ENCODE measurements at places on chromosomes 4 and X.

GRCh38 chr4:13731019-13731418 is 103.5 kb upstream of the BOD1L1 start:
- DNase-seq = no peak

GRCh38 chr4:53987761-53988171 is 76.6 kb downstream of the CHIC2 start:
- DNase-seq = no peak

- no peak for DNase-seq
Observed at GRCh38 chrX:130715299-130715698, 187.7 kb downstream of the ENOX2 start.

- DNase-seq = no peak
Observed at GRCh38 chrX:11504234-11504633, 161.5 kb downstream of the ARHGAP6 start.

- no peak for DNase-seq
Observed at GRCh38 chrX:65136424-65136823, 160.2 kb upstream of the ZC4H2 start.

GRCh38 chr4:89722517-89722916 is 114.4 kb downstream of the SNCA start:
- DNase-seq = no peak

GRCh38 chr4:183657564-183657963 is 1.4 kb downstream of the RWDD4 start:
- DNase-seq = no peak

GRCh38 chr4:137278431-137278830 is 253.9 kb downstream of the PCDH18 start:
- DNase-seq = no peak

DNA sequence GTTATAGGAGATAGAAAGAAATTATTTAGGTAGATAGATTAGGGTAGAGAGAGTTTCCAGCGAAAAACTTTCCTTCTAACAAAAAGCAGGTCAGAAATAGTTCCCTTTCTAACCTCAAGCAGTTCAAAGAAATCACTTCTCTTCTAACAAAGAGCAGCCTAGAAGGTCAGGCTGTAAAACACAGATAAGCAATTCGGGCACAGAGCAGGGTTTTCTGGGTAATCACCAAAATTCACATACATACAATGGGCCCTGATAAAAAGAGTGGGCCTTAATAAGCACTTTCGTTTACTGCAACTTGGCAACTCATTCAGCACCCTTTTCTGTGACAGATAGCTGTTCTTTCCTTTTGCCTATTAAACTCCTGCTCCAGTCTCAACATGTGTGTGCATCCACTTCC is 13.4 kb upstream of the NAF1 start:
- no peak for DNase-seq

DNA sequence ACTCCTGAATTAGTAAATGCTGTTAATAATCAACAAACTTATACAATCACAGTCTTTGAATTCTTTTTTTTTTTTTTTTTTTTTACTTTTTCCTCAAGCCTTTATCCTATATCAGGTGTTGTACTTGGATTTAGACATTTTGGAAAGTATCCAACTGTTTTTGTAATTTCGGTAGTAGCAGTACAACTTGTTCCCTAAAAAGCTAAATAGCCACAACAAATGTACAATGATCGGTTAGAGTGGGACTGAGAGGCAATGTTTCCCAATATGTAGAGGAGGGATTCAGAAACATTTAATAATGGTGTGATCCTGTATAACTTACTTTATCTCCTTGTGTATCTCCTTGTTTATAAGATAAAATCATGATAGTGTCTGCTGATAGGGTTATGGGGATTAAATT is 343.1 kb downstream of the GRID2 start:
- no peak for DNase-seq

DNA sequence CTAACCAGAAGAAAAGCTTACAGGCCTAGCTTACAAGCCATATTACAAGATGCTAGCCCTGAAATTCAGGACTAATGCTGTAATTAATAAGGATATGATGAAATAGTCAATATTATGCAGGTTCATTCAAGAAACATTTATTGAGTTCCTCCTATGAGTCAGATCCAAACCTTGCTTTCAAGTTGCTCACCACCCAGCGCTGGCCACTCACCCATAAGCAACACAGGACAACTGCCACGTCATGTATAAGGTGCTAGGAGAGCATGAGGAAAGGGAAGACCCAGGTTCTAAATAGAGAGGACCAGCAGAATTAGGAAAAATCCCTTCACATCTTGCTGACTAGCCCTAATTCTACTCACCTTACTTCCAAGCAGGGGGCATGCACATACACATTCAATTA is 23.3 kb downstream of the MAML3 start:
- no peak for DNase-seq

DNA sequence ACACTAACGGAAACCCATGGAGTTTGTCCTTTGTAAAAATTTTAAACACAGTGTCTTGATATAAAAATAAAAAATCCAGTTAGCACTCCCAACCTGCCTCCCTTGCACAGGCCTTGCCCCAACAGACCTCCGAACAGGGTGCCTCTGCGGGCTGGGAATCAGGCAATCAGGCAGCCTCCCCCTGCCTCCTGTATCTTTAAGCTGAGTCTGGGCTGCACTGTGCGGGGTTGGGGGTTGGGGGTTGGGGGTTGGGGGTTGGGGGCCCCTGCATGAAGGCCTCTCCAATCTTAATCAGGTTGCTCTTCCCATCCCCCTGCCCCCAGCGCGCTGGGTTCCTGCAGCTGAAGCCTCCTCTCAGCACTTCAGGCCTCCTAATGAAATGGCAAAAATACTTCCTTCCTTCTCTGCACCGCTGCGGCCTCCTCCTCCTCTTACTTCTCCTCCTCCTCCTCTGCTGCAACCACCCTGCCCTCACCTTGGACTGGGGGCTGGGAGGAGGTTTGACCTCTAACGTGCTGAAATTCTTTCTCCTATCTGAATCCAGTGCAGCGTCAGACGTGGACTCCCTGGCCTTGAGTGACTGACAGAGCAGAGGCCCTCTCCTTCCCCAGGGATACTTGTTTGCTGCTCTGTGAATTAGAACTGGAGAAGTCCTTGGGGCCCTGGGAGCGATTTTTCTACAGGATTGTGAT is 26.6 kb downstream of the NLGN3 start:
- no peak for DNase-seq

DNA sequence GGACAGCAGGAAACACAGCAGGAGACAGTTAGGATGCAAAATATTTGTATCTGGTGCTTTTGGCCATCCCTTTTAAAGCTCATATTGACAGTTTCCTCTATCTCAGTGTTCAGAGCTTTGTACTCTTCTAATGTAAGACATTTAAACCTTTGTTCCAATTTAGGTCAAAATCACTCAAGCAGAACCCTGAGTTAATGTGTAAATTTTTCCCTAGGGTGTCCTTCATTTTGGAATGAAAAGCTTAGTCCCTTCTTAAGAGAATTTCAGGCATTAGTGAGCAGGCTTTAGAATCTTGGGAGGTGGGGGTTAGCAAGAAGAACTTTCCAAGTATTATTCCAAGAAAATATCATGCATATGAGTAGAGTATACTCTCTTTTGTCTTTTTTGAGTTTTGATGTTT is 188.7 kb downstream of the GBA3 start:
- no peak for DNase-seq

DNA sequence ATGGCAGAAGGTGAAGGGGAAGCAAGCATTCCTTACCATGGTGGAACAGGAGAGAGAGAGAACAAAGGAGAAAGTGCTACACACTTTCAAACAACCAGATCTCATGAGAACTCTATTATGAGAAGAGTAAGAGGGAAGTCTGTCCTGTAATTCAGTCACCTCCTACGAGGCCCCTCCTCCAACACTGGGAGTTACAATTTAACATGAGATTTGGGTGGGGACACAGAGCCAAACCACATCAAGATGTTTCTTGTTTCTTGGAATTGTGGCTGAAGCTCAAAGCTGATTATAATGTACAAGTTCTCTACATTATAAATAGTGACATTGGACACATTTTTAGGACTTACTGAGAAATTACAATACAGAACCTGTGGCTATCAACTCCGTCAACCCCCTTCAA is 29.5 kb upstream of the TAPT1 start:
- no peak for DNase-seq

DNA sequence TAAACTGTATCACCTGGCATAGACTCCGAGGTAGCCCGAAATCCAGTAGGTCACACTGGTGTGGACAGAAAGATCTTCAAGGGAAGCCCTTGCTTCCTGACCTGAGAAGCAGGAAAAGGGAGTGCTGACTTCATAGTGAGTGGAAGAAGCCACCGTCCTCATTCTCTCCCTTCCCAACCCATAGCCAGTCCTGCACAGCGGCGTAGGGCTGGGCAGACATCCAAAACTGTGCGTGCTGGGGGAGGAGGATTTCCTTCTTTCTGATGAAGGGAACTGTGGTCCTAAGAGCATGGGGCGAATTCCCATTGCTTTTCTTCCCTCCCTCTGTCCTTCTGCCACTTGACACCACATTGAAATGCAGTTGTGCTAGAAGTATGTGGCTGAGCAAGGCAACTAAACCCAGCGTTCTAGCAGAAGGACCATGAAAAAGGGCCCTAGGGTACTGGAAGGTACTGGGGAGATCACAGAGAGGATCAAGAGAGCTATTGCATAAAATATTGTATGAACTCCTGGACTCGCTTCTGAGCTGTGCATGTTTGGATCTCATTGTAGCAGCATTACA is 66.9 kb downstream of the STOX2 start:
- no peak for DNase-seq

GRCh38 chr4:152605031-152605430 is 69.1 kb upstream of the FBXW7 start:
- no peak for DNase-seq

DNA sequence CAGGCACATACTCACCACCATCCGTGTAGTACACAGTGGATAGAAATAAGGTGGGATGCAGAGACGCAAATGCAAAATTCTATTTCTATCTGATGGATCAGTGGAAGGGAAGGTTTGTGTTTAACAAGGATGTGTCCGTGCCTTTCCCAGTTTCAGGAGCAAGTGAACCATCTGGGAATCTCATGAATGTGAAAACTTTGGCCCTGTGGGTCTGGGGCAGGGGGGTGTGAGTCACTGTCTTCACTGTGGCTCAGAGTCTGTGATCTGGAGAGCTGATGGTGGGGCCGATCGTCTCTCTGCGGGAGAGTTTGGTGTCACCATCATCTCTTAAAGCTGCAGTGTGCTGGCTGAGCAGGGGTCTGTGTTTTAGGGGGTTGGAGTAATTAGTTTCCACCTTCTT is 179.3 kb upstream of the STS start:
- DNase-seq = no peak

DNA sequence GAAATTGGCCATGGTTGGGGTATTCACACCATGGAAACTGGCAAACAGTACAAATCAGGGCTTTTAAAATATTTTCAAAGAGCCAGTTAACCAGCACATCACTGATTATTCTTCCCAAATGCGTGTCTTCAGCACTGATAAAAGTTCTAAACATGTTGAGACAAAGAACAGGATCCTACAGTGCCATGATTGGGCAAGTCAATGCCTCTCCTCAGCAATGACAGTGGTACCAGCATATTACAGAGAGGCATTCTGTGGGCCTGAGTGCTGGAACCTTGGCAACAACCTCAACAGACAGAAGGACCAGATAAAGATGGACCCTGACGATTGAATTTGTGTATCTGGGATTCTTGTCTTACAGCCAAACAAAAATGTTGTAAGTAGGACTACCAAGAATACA is 108.9 kb downstream of the EFHC2 start:
- no peak for DNase-seq

- no peak for DNase-seq
Observed at GRCh38 chr4:141340458-141340857, 119.8 kb downstream of the ZNF330 start.

DNA sequence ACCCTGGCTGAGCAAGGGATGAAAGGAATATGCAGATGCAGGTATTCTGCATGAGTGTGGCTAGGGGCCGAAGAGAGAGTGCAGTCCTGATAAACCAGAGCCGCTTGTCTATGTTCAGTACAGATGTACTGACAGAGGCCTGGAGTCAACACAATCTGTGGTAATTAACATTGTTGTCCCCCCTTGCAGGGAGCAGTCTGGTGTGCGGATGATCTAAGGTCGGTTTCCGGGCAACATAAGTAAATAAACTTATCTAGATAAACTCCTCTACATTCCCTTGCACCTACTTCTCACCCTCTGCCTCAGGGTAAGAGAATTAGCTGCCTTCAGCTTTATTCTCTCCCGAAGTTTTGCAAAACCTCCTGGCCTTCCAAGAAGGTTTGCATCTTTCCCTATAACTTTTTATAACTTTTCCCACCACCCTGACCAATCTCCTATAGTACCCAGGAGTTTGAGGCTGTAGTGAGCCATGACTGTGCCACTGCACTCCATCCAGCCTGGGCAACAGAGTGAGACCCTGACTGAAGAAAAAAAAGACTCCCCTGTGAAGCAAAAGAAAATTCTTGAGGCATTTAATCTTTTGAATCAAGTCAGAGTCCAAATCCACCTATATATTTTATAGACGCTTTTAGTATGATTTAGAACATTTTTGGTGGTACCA is 26.6 kb downstream of the SNX25 start:
- no peak for DNase-seq

DNA sequence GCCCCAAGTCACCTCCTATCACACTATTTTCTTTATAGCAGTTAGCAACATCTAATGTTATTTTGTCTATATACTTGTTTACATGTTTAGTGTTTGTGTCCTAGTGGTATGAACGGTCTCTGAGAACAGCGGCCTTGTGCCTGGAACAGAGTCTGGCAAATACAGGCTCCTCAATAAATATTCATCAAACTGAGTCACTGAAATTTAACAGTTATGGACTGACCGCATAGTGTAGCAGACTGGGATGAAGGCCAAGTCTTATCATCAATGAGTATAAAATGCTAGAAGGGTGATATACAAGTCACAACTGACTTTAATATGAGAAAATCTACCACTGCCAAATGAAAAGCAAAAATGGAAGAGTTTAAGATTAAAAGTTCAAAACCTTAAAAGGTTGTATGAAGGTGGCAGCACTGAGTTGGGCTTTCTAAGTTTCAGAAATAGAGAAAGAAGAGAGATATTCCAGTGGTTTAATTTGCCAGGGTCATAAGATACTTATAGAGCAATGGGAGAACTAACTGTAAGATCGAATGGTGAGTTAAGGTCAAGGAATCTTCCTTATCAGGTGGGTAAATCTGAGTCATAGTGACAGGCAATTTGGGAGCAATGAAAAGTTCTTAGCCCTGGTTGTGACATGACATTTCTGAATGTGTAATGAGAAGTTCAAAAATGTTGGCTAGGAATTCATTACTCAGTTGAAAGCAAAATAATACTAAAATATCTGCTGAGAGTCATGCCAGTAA is 34.9 kb downstream of the ELOVL6 start:
- no peak for DNase-seq

GRCh38 chr4:2289955-2290333 is 28.0 kb upstream of the MXD4 start:
- no peak for DNase-seq

DNA sequence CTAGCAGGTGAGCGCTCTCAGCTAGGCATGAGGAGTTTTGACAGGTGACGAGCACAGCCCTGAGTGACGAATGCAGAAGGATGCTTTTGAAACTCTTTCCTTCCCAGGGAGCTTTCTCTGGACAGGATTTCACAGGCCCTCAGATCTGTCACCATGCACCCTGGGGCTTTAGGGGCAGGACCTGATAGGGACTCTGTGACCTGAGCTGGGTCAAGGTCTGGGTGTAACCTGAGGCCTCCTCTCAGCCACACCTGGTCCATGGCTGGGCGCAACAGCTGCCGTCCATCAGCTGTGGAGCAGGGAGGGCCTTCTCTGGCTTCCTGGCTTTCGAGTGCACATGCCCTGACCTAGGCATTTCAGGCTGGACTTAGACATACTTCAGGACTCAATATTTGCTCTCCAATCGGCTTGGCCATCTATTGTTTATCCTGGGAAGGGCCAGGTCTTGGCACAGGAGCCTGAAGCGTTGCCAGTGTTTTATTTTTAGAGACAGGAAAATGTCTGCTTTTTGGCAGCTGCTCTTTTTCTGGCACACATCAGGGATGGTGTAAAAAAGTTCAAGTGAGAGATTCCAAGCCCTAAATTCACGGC is 56.4 kb downstream of the C4orf51 start:
- no peak for DNase-seq

All from anterior cingulate cortex (tissue), 58 donors.